NCI-H526 (cell line): ENCODE measurements at places on chromosomes 11 and 22.

DNA sequence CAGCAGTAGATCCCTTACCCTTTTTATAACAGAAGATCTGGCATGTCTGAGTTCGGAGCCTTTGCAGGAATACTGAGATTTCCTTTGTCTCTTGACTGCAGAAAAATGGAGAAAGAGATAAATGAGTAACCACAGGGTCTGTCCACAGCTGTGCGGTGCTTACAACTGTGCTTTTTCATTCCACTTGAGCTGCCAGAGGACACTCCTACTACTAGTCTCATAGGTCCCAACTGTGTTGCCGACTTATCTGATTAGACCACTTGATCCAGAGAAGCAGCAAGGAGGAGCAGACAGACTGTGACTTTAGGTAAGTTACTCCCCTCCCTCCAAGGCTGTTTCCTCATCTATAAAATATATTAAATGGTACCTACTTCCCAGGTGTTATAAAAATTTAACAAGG is 17.5 kb downstream of the FAM227A start:
- no peak for DNase-seq

DNA sequence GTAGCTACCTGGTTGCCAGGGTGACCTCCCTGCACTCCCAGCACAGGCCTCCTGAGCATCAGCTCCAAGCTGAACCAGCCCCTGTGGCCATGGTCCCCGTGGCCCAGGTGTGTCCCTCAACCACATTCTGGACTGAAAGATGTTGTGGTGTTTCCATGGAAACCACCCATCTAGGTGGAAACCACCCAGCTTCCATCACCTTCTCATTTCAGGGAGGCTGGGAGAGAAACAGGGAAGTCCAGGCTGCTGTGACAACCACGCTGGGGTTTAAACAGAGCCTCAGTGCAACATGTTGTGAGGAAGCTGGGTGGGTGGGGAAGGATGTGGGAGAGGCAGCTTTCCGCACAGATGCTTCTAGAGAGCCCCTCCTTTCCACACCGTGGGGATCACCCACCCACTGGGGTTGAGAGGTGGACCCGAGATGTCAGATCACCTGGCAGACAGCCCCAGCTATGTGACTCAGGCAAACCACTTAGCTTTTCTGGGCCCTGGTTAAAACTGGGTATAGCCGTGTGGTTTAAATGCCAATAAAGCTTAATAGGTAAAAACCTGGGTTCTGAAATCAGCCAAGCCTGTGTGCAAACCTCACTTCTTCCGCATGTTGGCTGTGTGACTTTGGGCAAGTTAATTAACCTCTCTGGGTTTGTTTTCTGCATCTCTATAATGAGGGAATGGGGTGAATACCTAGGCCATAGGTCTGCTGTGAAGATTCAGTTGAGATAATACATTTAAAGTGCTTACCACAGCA is 46.4 kb downstream of the CD82 start:
- no peak for DNase-seq

DNA sequence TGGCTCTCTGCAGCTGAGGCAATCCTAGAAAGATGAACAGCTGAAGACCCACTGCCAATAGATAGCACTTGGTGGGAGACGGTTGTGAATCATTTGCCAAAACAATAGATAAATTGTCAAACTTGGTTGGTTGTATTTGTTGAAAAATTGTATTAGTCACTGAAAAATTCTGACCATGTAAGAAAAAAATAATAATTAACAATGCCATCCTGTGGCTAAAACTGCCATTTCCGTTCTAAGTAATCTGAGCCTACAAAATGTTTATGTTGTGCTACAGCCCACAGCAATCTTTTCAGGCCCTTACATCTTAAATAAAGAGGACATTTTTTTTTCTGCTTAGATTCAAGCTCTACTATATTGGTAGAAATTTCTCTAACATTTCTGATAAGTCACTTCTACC is 103.2 kb upstream of the ANO3 start:
- DNase-seq, result no peak

DNA sequence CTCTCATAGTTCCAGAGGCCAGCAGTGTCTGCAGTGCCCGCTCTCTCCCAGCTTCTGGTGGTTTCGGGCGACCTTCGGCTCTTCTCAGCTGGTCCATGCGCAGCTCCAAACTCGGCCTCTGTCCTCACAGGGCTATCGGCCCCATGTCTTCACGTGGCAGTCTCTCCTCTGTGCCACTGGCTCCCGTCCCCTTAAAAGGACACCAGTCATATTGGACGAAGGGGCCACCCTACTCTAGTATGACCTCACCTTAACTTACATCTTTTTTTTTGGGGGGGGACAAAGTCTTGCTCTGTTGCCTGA is 13.8 kb downstream of the LTO1 start:
- no peak for DNase-seq

DNA sequence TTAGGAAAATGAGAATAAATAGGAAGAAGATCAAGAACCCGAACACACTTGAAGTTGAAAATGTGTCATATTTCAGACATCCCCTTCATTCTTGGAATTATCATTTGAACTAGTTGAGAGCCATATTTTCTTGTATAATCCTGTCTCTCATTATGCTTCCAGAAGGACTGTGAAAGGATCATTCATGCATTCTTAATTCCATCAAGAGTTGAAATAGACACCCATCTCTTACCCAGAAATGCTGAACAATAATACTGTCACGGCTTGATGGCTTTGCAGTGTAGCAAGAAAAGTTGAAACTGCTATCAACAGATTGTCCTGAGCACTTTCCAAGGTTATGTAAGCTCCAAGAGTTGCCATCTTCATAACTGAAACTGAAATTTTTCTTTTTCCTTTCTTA is 79.7 kb downstream of the ARHGAP42 start:
- DNase-seq, result no peak

DNA sequence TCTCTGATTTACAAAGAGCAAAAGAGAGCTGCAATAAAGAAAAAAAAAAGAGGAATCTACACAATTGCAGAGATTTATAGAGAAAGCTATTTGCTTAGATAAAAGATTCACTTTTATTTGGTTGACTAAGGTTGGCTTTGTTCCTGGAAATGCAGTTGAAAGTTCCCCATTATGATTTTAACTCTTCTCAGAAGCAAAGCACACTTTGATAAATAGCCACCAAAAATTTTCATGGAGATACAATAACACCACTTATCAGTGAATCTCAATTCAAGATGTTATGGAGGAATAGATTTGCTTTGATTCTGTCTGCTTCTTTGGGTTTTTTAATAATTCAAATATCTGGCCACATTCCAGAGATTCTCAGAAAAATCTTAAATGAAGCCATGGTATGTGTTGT is 88.5 kb upstream of the ANO3 start:
- no peak for DNase-seq

DNA sequence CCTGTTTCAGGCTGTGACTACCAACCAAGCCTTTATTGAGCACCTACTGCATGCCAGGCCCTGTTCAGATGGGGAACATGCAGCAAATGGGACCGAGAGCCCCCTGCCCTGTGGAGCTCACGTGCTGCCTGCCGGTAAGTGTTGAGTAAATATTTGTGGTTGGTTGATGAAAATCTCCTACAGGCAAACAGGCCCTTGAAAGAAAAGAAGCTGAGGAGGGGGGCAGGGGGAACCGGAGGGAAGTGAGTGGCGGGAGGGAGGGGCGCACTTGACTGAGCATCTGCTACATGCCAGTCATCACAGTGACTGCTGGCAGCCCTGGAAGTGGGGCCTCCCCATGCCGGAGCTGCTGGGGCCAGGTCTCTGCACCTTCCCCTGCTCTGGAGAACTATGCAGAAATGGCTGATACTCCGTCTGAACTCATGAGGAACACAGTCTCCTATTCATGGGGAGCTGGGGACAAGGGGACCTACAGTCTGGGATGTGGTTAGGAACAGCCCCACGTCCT is 34.2 kb downstream of the MACROD1 start:
- peak; percentile 38 for DNase-seq

DNA sequence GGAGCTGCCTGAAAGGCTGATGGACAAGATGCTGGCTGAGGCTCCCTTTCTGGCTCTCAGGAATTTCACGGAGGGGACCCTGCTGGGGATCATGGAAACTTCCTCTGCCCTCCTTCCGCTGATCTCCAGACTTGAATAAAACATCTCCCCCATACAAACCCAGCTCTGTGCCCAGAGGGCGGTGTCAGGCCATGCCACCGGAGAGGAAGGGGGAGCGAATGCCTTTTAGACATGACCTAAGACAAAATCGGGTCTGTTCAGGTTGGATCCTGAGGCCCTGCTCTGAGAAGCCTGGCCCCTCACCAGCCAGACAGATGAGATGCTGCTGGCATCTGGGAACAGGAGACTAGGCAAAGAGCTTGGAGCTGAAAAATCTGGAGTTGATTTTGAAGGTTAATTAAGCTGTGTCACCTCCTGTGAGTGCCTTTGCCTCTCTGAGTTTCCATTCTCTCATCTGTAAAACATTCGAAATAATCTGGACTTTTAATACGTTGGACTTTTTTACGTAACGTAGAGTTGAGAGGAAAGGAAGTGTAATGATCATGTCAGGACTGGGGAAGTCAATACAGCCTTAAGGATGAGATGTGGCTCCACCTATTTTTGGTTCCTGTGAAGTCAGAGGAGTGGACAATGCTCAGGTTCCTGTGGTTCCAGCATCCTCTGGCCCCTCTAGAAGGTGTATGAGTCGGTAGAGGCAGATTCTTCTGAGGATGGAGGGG is 163.6 kb downstream of the ST3GAL4 start:
- DNase-seq, result no peak

- no peak for DNase-seq
These were observed 110.3 kb downstream of the DSCAML1 start for GRCh38 chr11:117686711-117687110.

GRCh38 chr11:18737642-18738041 is 11.7 kb upstream of the IGSF22 start:
- DNase-seq, result no peak
